Subcutaneous adipose tissue (tissue), 4 donors: ENCODE measurements at places on chromosomes 16 and 17. TPM values are rescaled to one million over a fixed set of nuclear protein-coding genes. Genes with fewer than 3 reads are reported as not detected.

The MYH11 gene
- total RNA-seq = 26.1 TPM

The PITPNM3 gene
- total RNA-seq = 0.82 TPM

The SSTR5 gene
- total RNA-seq = not detected

The PDIA2 gene
- total RNA-seq = 0.22 TPM

The KCNH4 gene
- total RNA-seq = 0.16 TPM

The HNF1B gene
- not detected for total RNA-seq

The SPATA32 gene
- not detected for total RNA-seq
